ENCODE measurements at places on chromosomes 2 and 18.

DNA sequence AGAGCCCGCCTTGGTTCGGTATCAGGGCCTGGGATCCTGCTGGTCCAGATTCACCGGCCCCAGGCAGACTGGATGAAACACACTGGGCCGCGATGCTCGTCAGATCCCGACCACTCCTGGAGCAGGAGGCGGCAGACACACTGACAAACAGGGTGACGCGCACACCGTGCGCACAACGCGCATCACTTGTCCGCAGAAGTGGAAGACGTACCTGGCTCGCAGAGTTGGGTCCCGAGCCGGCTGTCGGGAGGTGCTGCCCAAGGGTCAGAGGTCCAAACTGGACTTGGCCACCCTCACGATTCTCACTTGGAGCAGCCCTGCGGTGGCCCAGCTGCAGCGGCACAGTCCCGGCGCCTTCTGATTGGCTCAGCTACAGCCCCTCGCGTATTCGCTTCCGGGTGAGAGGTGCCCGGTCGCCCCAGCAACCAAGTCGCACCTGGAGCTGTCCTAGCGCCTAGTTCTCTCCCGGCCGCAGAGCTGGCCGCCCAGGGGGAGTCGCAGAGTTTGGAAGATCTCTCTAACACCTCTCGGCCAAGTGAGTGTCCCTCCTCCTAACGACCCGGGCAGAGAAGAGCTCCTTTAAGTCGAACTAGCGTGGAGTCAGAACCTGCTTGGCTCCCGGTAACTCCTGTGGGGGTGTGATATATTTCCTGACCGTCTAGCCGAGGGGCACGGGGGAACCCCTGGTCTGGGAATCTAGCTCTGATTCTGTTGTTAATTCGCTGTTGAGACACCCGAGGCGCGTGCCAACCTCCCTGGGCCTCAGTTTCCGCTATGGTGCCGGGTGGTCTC, at the start of the genes DHX57 and MORN2:
Gene DHX57 (minus strand): TSS at position 359 of the 792 bp plus-strand sequence. CDS start 7,529 bp downstream, outside the sequence.
Gene MORN2 (plus strand): TSS at position 401 of the 792 bp plus-strand sequence.
- DNase-seq = peak; percentile 82

- DNase-seq = no peak
These were observed 37.6 kb downstream of the ABCB11 start for GRCh38 chr2:168993538-168993937.

DNA sequence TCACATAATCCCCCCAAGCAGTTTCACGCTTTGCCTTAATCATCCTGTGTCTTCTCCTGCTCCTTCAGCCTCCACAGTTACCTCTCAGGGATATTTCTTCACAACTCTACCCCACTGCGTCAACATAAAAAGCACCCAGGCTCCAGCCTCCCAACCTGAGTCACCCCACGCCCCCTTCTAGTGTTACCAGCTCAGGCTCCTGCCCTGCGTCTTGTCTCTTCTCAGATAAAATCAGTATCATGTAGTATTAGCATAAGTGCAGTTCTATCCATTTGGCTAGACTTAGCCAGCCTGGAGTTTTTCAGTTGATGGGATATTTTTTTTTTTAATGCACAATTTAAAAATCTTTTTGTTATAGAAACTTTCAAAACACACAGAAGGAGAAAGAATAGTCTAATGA, 9.6 kb upstream of the PELI1 start:
- DNase-seq = no peak

- DNase-seq = no peak
These were observed 431 bp downstream of the FAM98A start for GRCh38 chr2:33598561-33599174.

DNA sequence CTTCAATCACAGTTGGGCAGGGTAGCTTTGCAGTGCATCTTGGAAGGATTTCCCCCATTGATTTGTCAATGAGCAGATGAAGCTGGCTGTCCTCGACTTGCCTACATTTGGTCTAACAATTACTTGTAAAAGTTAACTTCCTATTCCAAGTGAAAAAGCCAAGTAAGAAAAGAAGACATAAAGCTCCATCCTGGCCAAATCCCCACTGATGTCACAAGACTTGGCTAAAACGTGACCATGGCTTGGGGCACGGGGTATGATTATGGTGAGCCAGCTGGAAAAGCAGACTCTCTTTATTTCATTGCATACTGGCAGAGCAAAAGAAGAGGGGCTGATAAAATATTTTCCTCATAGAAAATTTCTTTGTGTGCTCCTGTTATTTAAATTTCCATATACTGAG, 25.4 kb upstream of the PID1 start:
- DNase-seq = no peak

DNA sequence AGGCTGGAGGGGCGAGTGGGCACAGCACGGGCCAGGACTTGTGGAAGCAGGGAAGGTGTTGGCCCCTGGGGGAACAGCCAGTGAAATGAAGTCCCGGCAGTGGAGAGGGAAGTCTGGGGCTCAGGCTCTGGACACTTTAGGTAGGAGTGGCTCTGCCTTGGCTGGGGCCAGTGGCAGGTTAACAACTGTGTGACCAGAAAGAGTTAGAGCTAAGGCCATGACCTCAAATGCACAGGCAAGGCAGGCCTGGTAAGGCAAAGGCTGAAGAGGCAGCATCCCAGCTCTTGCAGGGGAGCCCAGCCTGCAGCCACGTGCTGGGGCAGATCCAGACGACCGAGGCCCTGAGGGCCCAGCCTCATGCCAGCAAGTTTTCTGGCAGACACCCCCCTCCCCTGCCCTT, 21.5 kb downstream of the PCARE start:
- DNase-seq = no peak

- no peak for DNase-seq
These were observed 40.7 kb downstream of the SLC4A1AP start for GRCh38 chr2:27704342-27704876.

GRCh38 chr2:235217846-235218245, 266.0 kb downstream of the SH3BP4 start:
- DNase-seq = no peak

GRCh38 chr2:134107402-134107801, 146.5 kb upstream of the MGAT5 start:
- no peak for DNase-seq

- DNase-seq = no peak
These were observed 27.5 kb downstream of the LPIN1 start for GRCh38 chr2:11773747-11774525.

- DNase-seq = no peak
These were observed 174.4 kb downstream of the NCKAP5 start for GRCh38 chr2:133393895-133394294.

- no peak for DNase-seq
These were observed 985.0 kb downstream of the DPP10 start for GRCh38 chr2:115427436-115427835.

Data from NCI-H774 (cell line).